ENCODE measurements at places on chromosomes 12 and 14.

- no peak for DNase-seq
These were observed 100.2 kb downstream of the TTC7B start for GRCh38 chr14:90715993-90716392.

DNA sequence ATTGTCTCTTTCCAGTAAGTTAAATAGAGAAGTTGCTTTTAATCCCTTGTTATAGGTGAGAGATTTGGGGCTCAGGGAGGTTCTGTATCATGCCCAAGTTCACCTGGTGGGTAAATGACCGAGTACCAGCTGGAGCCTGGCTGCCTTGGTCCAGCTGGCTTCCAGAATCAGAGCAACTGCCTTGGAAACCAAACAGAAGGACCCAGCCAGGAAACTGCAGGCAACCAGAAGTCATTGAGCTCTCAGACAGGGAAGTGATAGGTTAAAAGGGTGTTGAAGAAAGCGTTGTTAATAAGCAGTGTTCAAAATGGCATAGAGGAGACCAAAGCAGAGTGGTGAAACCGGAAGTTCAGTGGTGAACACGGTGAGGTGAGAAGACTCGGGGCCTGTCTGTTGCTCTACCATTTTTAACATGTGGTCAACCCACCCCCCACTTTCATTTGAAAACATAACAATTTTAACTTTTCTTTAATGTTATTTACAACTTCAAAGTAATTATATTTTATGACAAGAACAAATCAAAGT lies 54.9 kb downstream of the PLEKHG7 start:
- no peak for DNase-seq

DNA sequence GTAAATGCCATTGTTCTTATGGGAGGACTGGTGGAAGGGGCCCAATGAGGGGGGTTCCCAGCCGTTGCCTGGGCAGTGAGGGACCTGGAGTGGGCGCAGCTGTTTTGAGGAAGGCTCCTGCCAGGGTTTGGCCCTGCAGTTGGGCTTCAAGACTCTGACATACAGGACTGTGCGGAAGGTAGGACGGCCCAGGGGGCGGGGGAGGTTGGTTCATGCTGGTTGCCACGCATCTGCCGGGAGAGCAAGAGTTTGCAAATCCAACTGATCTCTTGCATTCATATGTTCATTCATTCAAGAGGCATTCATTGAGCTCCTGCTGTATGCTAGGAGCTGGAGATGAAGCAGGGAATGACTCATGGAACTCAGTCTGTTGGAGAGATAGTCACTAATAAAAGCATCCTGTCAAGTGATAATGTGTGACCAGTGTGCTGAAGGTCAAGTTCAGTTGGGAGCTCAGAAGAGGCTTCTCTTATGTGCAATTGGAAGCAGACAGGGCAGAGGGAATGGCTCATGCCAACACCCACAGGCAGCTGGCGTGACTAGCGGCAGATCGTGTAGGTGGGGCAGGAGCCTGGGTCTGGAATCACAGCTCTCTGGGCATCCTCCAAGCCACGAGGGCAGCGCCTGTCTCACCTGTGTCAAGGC lies 7.8 kb downstream of the SH2B3 start:
- DNase-seq: no peak

GRCh38 chr12:128657378-128657777 lies 166.4 kb downstream of the SLC15A4 start:
- DNase-seq: no peak

DNA sequence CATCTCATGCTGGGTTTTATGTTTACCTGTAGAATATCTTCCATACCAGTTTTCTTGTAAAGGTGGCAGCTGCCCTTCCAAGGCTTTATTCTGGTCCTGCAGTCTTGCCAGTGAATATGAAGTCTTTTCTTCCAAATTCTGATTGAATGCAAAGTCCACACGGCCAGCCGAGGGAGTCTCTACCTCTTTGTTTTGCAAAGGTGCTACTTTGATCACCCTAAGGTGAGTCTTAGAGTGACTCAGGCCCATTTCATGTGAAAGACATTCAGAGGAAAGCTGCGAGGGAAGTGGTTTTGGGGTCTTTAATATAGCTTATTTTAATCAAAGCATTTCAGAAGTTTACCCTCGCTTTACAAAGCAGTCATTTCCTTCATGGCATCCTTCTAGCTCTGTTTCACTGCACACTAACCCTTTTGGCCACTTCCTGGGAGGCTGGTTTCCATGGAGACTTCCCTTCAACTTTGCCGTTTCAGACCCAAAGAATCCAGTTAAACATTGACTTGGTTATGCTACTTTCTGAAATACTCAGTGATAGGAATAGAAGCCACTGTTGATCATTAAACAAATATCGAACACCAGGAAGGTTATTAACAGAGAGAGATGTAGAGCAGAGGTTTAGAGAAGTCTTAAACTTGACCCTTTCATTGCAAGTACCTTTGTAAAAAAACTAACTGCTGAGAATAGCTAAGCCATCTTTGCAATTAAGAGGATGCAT lies at the start of gene CCDC198:
Gene CCDC198 (minus strand): TSS at position 391 of the 715 bp plus-strand sequence. CDS start 142 bp downstream, at position 249.
- no peak for DNase-seq

- no peak for DNase-seq
These were observed 107.0 kb downstream of the VRK1 start for GRCh38 chr14:96904201-96904600.

GRCh38 chr12:31897781-31898503 lies 61.3 kb upstream of the RESF1 start:
- DNase-seq: no peak

GRCh38 chr14:21825149-21825743 lies 151.6 kb upstream of the OR4E1 start:
- DNase-seq: no peak

DNA sequence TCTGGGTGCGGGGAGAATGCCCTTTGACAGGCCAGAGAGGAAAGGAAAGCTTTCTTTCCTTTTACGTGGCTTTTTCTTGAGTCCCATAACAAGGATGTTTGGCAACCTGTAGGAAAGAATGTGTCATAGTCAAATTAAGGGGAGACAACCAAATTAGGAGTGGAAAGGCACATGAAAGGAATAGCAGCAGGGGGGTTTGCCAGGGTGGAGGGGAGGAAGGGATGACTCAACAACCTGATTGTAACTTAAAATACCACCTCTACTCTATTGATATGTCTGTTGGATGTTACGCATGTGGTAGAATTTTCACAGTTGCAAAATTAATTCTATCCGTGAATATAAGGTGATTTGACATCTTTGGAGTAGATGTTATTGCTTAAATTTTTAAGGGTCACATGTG lies 28.5 kb upstream of the MYBPC1 start:
- no peak for DNase-seq

- DNase-seq: no peak
These were observed 24.7 kb downstream of the SERPINA3 start for GRCh38 chr14:94636744-94637412.

DNA sequence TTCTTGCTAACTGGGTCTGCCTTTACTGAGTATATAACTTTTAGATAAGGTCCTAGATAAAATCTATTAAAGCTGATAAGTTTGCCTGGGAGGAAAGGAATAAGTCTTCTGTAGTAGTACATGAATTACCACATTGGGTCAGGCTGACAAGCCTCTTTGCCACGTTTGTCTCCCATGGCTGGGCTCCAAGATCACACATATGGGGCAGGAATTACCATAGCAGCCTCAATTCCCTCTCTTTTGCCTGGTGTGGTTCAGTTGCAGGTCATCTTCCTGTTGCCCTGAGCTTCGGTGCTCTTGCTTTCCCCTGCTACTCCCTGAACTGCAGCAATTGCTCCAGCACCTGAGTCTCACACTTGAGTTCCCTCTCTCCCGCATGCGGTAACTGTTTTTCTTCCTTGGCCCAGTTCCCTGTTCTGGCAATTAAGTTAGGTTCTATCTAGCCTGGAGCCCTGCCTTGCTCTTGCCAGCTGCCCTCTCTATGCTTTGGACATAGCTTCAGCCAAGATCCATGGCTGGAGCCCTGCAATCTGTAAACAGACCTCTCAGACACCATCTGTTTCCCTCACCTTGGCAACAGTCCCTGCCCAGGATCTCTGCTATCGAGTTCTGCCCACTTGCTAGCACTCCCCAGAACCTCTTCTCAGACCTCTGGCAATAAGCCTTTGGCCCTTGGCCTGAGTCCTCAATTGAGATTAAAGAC lies 5.8 kb upstream of the GLT8D2 start:
- no peak for DNase-seq

- DNase-seq: no peak
These were observed 7.0 kb upstream of the STAB2 start for GRCh38 chr12:103580026-103580425.

DNA sequence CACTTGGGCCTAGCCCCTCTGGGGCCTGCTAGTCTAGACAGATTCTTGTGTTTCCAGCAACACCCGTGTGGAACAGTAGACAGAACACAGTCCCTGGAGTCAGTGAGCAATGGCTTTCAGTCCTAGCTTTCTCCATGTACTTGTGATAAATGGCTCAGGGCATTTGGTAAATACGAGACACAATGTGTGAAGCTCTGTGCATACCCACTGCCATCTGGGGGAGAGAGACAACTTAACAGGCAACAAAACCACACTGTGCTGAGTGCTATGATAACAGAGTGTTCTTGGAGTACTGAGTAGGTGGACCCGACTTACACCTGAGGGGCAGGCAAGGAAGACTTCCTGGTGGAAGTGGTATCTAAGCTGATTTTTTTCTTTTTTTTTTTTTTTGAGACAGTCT lies 86.3 kb upstream of the TBX3 start:
- DNase-seq: no peak

DNA sequence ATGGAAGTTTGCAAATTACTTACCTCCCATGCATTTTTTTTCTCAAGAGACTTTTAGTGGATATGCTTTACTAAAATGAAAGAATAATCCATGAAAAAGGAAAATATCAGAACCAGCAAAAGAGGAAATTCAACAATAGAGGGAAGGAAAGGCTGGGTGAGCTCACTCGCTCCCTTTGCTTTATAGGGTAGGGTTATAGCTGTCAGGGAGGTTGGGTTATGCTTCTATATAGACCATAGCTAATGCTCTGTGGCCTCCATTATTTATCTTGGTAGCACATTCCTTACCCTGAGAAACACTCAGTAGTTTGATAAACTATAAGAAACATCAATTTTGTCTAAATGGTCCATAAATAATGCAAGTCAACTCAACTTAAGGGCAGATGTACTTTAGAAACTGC lies 215.9 kb upstream of the FAR2 start:
- DNase-seq: no peak

GRCh38 chr12:109881752-109882151 lies 1.4 kb upstream of the GLTP start:
- DNase-seq: no peak

DNA sequence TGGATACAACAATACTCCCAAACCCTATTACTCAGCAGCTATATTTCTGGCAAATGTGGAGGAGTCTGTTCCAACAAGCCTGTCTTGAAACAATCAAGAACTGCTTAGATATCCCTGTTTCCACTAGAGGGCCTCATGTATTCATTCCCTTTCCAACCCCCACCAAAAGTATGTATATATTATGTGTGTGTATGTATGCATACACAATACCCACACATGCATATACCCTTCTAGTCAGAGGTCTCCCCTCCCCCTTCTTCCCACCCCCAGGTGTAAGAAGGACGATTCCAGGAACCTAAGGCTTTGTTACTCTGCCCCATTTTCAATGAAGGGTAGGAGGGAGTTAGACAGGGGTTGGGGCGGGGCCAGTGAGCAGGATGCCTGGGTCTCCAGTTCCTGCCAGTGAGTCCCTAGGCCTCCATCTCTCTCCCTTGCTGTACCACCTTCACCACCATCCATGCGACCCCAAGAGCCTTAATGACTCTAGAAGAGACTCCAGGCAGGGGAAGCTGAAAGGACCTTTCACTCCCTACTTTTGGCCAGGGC lies at the start of gene DGKA:
Gene DGKA (plus strand): TSS at position 392 of the 546 bp plus-strand sequence. CDS start 5,342 bp downstream, outside the sequence.
- DNase-seq: peak; percentile 47

DNA sequence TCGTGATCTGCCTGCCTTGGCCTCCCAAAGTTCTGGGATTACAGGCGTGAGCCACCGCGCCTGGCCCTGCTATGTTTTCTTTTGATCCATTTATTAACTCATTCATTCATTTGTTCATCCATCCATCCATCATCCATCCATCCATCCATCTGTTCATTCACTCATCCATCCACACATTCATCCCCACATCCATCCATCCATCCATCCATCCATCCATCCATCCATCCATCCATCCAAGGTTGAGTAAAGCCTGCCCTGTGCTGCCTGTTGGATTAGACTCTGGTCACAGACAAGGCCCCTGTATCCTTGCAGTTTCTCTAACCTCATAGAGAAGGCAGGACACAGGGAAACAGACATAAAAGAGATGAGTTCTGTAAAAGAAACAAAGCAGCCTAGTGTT lies 44.9 kb downstream of the DNAH10 start:
- no peak for DNase-seq

DNA sequence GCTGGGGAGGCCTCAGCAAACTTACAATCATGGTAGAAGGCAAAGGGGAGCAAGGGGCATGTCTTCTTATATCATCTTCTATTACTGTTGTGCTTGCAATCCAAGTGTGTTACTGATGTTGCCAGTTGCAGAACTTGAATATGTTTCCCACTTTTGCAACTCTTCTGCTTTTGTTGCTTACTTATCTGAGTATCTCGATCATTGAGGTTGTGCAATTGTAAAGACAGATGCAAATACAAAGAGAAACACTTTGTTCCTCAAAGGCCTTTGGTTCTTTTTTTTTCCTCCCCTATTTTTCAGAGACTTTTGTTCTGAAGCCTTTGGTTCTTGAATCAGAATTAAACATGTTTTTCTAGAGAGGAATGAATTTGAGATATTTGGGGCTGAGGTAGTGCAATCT lies 3.7 kb upstream of the COX8C start:
- no peak for DNase-seq

- DNase-seq: no peak
These were observed 2.3 kb downstream of the CDK17 start for GRCh38 chr12:96397756-96398423.

- DNase-seq: no peak
These were observed 7.7 kb downstream of the WSB2 start for GRCh38 chr12:118053071-118053985.

DNA sequence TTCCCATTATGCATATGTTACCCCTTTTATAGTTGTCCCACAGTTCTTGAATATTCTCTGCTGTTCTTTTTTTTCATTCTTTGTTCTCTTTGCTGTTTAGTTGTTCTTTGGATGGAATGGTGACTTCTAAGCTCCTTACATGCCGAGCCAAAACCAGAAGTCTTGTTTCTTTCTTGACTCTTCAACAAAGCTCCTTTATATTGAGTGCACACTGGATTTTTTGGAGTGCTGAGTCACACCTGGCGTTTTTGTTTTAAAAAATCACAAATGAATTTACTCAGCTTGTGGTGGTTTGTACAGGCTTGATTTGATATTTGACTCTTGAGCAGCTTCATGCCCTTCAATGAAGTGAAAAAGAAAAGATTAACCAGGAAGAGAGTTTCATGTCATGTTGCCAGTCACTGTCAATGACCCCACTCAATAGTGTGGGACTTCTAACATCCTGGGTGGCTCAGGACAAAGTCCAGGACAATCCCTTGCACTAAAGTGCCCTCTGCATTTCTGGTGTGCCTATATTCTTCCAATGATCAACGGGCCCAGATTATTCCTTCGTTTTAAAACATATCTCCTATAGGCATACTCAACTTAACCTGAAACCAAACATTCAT lies 112.4 kb upstream of the SLC38A4 start:
- no peak for DNase-seq

Data from stimulated activated CD8-positive, alpha-beta memory T cell treated with anti-CD3 and anti-CD28 coated beads, Interleukin-12 subunit alpha, Interleukin-12 subunit beta, amount 100 ng/mL, for 1 hour (primary cell).